Islet precursor cell (in vitro differentiated cells): ENCODE measurements at places on chromosomes 13 and 19.

DNA sequence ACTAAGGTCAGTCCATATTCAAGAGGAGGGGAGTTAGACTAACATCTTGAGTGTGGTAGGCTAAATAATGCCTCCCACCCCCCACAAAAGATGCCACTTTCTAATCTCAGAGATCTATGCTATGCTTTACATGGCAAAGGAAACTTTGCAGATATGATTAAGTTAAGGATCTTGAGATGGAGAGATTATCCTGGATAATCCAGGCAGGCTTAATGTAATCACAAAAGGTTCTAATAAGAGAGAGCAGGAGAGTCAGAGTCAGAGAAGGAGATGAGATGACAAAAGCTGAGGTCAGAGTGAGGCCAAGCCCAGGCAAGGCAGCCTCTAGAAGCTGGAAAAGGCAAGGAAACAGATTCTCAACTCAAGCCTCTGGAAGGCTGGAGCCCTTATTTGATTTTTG, 1011.6 kb downstream of the PCDH9 start:
- DNase-seq = no peak

DNA sequence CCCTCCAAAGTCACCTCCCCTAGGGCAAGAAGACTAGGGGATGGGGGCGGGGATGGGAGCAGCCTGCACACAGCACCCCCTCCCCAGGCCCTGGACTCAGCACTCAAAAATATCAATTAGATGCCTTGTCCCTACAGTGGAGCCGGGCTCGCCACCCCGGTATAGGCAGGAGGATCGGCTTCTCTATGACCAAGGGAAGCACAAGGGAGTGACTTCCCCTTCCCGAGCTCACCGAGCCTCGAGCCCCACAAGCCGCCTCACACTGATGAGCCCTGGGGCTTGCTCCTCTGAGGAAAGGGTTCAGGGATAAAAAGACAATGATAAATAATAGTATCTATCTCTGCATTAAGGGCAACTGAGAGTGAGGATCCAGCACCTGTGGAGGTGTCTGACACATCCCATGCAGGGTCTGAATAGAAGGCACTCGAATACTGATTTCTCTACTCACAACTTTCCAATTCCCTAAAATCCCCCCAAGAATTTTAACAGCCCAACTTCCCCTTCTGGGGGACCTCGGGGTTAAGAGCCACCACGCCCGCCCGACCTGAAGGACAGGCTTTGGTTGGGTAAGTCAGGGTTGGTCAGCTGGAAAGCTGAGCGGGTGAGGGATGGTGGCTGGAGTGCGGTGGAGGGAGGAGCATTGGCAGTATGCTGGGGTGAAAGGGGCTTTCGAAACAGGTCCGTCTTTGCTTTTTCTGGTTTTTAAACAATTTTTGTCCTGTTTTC, 51.3 kb downstream of the STK24 start:
- no peak for DNase-seq

DNA sequence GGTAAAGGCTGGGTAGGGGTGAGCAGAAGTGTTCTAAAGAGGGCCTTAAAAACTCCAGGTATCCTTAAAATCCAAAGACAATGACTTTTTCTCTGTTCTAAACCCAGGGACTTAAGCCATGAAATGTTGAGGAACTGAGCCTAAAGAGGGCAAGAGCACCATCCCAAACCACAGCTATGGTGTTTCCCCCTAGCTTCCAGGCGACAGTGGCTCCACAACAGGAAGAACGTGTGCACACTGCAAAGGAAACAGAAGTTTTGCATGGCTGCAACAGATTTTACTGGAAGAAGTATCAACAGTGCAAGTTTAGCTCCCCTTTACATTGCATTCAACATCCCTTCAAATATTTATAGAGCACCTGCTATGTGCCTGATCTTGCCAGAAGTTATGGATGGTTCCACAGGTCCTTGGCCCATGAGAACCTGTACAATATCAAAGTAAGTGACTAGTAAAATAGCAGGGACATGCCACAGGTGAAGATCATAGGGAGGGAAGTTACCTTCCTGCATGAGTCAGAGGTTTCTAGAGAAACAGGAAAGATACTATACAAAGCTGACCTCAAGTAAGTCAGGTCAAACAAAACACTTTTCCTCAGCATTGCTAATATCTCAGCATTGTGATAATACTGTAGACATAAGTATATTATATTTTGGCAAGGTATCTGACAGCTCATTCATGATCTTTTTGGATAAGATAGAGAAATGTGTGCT, 8.4 kb upstream of the KCTD12 start:
- DNase-seq = no peak

- DNase-seq = no peak
Measured at GRCh38 chr19:15544283-15544682, 36.0 kb downstream of the CYP4F22 start.

DNA sequence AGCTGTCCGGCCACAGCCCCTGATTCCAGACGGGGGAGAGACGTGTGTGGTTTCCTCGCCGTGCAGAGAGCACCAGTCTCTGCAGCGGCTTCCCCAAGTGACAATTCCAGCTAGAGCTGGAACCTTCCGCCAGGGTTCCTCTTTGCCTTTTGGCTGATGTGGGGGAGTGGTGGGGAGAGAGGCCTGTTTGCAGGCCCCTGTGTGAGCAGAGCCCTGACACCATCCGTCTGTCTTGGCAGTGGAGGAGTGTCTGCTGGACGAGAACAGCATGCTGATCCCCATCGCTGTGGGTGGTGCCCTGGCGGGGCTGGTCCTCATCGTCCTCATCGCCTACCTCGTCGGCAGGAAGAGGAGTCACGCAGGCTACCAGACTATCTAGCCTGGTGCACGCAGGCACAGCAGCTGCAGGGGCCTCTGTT, 25.0 kb downstream of the LAMP1 start:
- no peak for DNase-seq

DNA sequence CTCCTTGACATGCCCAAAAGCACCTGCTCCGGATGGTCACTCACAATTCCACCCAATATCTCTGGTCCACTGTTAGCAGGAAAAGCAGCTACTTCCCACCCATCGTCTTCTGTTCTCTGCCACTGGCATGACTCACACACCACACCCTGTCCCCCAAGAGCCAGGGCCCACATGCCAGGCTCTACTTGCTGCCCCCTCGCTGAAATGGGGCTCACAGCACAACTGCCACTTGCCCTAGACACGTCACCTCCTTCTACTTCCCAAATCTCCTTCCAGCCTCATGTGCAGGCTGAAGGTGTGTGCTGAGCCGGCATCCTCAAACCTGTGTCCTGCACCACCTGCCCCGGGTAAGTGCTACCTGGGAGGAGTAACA, 65.0 kb downstream of the TBC1D4 start:
- no peak for DNase-seq

DNA sequence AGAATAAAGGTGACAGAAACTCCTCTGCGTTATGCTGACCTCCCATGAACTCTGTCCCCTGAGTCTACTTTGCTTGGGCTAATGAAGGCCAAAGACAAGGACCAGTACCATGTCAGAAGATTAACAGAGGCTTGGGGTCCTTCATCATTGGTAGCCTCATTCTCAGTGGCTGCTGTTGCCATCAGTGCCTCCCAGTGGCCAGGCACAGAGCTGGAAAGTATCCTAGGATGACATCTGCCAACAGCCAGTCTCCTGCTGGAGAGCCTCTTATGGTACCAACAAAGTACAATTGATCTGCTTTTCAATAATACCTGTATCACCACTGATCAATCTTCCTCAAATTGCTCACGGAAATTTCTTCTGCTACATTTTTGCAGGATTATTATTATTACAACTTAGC, 281.6 kb downstream of the DNAJC15 start:
- no peak for DNase-seq

GRCh38 chr13:44237881-44238421, 135.7 kb upstream of the SERP2 start:
- DNase-seq = no peak

DNA sequence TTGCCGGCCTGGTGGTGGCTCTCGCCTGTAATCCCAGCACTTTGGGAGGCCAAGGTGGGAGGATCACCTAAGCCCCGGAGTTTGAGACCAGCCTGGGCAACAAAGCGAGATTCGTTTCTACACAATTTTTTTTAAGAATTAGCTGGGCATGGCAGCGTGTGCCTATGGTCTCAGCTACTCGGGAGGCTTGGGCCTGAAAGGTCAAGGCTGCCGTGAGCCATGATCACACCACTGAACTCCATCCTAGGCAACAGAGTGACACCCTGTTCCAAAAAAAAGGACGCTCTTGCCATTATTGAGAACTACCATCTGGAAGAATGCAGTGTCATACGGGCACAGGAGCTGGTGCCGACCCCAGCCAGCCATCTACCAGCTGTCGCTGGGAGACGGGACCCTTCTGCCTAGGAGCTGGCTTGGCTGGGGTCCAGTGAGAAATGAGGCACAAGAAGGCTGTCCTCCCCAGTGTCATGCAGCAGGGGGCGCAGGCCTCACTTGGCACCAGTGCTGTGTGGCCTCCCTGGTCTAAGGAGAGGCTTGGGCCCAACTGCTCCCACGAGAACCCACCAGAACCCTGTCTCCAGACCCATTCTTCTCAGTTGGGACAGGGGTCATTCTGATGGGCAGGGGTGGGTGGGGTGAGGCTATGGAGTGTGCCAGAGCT, 12.2 kb upstream of the RELB start:
- DNase-seq = peak; percentile 84

GRCh38 chr19:55579766-55580621, 654 bp downstream of the ZNF579 start:
- peak; percentile 68 for DNase-seq
